ENCODE measurements at places on chromosomes 3 and 15.

GRCh38 chr3:69566275-69566674, 173.0 kb upstream of the MITF start:
- no peak for DNase-seq

GRCh38 chr3:38167591-38167990, 2.3 kb downstream of the OXSR1 start:
- no peak for DNase-seq

GRCh38 chr15:79505956-79506355, 73.8 kb downstream of the MINAR1 start:
- DNase-seq = no peak

DNA sequence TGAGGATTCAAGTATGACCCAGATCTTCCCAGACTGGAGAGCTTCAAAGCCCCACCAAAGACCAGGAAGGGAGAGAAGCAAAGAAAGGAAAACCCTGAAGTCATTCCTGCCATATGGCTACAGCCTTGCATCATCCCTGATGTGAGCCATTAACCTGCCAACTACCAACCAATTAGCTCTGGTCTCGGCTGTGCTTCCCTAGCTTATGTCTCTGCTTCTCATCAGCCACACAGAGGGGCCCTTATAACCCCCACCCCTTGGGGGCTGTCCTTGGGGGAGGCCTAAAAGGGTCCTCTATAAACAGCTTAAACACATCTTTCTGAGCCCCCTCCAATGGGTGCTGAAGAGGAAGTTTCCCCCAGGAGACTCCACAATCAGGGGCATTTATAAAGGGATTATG, 52.8 kb downstream of the NOX5 start:
- DNase-seq = no peak

- DNase-seq = no peak
These were observed 29.4 kb downstream of the STARD5 start for GRCh38 chr15:81294516-81294880.

DNA sequence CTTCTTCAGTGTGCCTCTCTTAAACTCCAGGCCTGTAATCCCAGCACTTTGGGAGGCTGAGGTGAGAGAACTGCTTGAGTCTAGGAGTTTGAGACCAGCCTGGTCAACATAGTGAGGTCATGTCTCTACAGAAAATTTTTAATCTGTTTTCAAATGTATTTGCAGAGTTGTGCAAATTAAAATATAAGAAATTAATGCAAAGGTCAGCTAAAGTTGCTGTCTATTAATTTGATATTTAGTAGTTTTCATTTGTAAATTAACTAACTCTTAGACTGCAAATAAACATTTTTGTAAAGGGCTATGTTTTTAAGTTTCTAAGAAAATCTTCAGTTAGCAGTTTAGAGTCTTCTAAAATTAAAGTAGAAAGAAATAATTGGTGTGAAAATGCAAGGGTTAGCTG, 99.9 kb upstream of the TJP1 start:
- no peak for DNase-seq

DNA sequence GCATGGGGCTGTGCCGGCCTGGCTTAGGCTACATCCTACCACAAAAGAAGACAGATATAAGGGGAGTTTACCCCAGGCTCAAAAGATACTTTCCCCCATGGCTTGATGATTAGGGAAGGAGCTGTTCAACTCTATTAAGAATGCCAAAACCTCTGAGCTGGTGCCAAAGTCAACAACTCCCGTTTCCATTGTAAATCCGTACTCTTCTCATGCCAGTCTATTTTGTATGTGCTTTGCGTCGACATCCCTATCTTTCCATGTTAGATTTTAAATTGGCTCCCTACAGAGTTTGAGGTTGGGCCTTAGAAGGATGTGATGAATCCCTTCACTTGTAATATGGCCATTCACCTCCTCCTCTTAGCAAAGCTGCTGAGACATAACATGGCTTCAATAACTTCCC, 46.9 kb downstream of the RLBP1 start:
- DNase-seq = no peak

DNA sequence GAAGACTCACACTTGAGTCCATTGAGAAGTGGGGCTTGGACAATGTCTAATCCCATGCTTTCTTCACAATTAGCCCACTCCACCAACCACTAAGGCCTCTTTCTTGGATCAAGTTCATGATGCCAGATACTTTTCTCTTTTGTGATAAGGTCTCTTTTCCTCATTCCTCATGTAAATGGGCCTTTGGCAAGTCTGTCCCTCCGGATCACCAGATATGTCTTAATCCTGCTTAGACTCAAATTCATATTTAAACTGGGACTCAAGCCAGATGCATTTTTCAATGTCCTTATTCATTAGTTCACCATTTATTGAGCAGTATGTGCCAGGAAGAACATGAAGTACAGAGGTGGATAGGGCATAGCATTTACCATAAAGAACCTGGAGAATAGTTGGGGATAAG, 671.1 kb downstream of the TBL1XR1 start:
- DNase-seq = no peak

DNA sequence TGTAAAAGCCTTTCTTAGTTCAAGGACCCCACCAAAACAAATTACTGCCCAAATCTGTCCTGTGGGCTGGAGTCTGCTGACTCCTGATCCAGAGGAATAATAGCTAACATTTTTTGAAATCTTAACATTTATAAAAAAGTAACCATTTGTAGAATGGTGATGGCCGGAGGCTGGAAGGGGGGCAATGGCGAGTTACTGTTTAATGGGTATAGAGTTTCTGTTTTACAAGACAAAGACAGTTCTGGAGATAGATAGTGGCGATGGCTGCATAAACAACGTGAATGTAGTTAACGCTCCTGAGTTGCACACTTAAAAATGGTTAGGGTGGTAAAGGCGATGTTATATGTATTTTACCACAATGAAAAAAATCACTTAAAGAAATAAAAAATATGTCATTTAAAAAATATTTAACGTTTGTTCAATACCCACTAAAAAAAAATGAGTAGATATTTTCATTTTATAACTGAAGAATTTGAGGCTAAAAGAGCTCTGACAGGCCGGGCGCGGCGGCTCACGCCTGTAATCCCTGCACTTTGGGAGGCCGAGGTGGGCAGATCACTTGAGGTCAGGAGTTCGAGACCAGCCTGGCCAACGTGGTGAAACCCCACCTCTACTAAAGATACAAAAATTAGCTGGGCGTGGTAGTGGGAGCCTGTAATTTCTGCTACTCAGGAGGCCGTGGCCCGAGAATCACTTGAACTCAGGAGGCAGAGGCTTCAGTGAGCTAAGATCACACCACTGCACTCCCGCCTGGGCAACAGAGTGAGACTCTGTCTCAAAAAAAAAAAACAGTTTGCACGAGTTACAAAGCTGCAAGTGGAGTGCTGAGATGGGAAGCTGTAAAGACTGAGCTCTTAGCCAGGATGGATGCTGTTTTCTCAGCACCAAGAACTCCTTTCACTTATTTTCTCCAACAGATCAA, 37.6 kb downstream of the IGF2BP2 start:
- no peak for DNase-seq

- no peak for DNase-seq
These were observed 179.9 kb upstream of the THBS1 start for GRCh38 chr15:39400821-39401550.

- peak; percentile 14 for DNase-seq
These were observed 611 bp downstream of the PIAS1 start for GRCh38 chr15:68054628-68055223.

DNA sequence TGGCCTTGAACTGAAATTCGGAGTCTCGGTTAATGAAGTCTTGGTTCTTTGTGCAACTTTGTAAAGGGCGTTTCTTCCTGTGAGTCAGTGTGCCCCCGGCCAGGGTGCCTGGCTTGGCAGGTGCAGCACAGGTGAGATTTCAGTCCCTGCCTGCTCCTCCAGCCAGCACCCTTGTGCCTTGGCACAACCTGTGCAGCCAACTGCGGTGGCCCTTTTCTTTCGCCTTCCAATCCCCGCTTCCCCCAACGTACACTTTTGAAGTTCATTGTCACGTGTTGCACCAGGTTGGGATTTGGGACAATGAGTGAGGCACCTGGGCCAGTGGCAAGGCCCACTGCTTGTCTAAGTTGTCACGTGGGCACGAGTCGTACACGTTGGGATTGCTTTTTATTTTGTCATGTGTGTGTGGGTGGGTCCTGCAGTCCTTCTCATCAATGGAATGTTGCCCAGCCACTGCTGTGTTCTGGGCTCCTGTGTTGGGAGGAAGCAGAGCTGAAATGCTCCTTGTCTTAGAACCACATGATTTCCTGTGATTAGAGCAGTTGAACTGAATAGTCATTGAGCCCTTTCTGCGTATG, 242.9 kb upstream of the BHLHE40 start:
- DNase-seq = no peak

DNA sequence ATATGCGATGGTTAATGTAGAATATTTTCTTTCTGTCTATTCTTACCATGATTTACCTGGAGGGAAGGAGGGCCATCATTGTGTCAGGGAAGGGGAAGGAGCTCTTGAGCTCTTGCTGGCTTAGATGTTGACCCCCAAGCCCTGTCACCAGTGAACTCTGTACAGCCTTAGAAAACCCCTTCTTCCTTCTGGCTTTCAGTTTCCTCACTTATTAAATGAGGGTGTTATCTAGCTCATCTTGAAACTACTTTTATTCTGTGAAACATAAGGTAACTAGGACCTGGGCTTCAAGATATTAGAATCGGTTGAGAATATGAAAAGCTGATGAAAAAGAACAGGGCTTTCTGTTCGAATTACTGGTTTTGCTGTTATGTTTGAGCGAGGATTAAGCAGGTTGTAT, 25.1 kb upstream of the UTS2B start:
- no peak for DNase-seq

DNA sequence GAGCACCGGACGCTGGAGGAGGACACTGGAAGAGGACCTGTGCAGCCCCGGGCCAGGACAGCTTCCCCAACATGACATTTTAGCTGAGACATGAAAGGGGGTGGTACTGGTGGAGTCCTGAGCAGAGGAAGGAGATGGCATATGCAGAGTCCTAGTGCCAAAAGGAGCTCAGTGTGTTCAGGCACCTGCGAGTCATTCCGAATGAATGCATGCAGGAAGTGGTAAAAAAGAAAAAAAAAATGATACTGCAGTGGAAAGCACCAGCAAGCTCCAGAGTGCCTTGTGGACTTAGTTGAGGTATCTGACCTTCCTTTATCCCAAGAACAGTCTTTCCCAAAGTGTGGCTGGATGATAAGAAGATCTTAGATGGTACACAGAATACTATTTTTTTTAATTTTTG, 6.6 kb upstream of the ZNF148 start:
- no peak for DNase-seq

- DNase-seq = no peak
These were observed 20.9 kb downstream of the MCTP2 start for GRCh38 chr15:94252223-94252766.

GRCh38 chr15:100196326-100197058, 145.3 kb downstream of the ADAMTS17 start:
- no peak for DNase-seq

- DNase-seq = no peak
These were observed 145.8 kb downstream of the CBLB start for GRCh38 chr3:105722943-105723556.

- DNase-seq = no peak
These were observed 264.6 kb upstream of the COL8A1 start for GRCh38 chr3:99373846-99374210.

- DNase-seq = no peak
These were observed 15.4 kb upstream of the OXTR start for GRCh38 chr3:8784676-8785435.

- no peak for DNase-seq
These were observed 6.4 kb upstream of the IGF2BP2 start for GRCh38 chr3:185831195-185831594.

DNA sequence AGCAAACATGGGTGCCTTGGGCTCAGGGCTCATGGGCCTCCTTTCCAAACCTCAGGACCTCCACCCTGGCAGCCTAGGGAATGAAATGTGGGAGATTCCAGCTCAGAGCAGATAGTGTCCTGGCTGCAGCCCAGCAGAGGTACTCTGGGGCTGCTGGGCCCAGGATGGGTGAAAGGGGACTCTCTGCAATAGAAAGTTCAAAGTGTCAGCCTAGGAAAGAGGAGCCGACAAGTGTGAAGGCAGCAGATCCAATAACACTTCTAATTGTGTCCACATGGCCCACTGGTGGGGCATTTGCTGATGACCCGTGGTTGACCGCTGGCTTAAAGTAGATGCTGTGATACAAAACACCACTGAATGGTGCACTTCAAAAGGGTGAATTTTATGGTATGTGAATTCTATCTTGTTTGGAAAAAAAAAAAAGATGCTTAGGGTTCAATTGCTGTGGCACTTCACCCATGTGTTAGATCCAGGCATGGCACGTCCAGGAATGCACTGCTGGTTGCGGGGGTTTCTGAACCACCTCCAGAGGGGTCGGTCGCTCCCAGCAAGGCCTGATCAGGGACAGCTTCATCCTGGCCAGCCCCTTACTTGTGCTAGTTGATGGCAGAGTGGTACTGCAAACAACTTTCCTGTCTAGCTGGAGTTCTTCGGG, 20.9 kb downstream of the AMOTL2 start:
- no peak for DNase-seq

DNA sequence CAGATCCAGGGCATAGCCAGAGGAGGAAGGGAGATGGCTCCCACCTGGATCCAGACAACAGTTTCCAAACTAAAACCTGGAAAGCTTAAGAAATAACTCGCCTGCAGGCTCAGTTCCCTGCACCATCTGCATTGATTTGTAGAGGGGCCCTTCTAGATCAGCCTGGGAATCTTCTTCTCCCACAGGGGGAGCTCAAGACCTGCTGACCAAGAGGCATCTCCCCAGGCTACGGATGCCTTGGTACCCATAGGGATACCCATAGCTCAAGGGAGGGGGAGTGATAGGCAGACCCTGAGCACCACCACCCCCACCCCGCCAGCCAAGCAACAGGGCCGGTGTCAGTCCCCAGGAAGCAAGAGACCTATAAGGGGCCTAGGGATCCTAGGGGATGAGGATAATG, 28.0 kb upstream of the DCLK3 start:
- no peak for DNase-seq

GRCh38 chr3:174253196-174253823, 605.8 kb upstream of the NAALADL2 start:
- no peak for DNase-seq

DNA sequence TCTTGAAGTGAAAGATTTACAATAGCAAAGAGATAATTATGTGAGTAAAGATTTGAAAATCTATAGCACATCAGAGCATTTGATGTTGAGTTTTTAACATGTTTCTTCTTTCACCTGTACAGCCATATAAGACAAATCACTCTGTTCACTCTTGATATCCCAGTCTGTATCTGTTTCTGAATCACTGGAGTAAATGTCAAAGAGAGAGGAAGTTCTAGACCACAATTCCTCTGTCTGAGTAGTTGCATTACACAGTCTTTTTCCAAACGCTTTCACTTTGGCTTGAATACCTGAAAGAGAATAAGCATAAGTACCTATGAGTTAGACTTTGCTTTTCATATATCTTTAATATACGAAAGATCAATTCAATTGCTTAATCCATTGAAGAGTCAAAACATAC, 9.9 kb downstream of the THAP10 start:
- no peak for DNase-seq

- no peak for DNase-seq
These were observed 58.5 kb downstream of the GPR160 start for GRCh38 chr3:170096342-170096741.

- DNase-seq = no peak
These were observed 7.9 kb upstream of the BCL2A1 start for GRCh38 chr15:79978655-79979514.

- DNase-seq = no peak
These were observed 627.0 kb upstream of the TBL1XR1 start for GRCh38 chr3:177824190-177824786.
